Endodermal cell (in vitro differentiated cells): ENCODE measurements at places on chromosomes 2 and 18. TPM values are rescaled to one million over a fixed set of nuclear protein-coding genes. Genes with fewer than 3 reads are reported as not detected.

POLR1A gene
- total RNA-seq = 45.5 and 48.5 TPM in 2 replicates

TMEM163 gene
- total RNA-seq = 0.20 TPM in 1 of 2 replicates, not detected in the other

PRKRA gene
- total RNA-seq = 63.4 and 66.4 TPM in 2 replicates

CCDC74B gene
- total RNA-seq = 10.4 to 19.9 TPM (median 12.2 TPM) in 3 replicates

PRKAG3 gene
- total RNA-seq = not detected in 3 replicates

SULT1C2 gene
- total RNA-seq = 0.62 and 1.3 TPM in 2 replicates

GALNT14 gene
- 1.4 and 2.1 TPM in 2 replicates for total RNA-seq

SGO2 gene
- 25.3 to 38.7 TPM (median 37.8 TPM) in 3 replicates for total RNA-seq

- DNase-seq = peak; percentile 76
These were observed 123.8 kb downstream of the AKAIN1 start for GRCh38 chr18:5073026-5073944.

DNA sequence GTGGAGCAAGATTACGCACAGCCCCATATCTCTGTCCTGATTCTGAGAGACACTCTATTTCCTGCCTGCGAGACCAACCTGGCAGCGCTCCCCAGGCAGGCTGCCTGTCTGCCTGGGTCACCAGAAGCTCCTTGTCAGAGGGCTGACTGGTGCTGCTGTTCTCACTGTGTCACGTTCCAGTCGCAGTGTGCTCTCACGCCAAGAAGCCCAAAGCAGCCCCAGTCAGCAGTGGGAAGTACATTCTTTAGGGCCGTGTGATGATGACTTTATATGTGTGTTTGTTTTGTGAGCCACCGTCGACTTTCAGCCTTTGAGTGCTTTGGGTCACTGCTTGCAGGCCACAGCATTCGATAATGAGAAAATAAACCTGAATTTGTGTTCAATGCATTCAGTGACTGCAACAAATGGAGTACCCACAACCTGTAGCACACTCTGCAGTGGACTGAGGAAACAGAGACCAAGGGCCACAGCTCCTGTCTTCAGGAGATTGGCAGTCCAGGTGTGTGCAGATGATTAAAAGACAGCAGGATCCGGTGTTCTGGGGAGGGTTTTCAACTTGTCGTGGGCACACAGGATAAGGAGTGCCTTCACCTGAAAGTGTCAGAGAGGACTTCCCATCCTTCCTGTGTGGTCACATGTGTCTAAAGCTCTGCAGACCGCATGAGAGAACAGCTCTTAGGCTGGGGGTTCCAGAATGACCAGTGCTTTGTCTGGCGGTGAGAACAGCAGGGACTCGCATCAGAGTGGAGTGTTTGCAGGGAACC lies 4.8 kb downstream of the TNFRSF11A start:
- DNase-seq = no peak

DNA sequence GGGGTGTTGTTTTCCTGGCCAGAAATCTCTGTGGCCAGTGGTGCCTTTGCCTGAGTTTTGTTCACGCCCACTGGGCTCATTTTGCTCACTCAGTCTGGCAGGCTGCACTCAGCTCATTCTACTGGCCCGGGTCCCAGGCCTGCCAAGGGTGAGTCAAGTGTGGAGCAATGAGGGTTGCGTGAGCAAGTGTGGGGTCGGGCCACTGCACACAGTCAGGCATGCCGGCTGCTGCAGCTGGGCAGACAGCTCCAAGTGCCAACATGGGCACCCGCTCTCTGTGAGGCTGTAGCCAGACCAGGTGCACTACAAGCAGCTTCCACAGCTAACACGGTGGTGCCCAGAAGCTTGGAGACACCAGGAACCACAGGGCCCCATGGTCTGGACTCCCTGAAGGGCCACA lies 801.1 kb upstream of the RAB6C start:
- no peak for DNase-seq

DNA sequence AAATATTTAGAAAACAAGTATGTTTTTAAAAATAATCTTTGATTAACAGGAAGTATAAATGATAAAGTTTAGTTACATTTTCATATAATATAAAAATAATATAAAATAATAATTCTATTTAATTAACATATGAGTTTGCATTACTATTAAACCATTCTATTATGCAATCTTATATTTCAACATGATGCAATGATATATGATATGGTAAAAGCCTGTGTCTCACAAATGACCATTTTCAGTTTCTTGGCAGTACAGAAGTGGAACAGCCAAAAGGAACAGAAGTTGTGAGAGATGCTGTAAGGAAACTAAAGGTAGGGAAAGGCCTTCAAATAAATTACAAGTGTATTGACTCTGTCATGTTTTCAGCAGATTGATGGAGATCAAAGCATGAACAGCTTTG lies 230.8 kb downstream of the GULP1 start:
- no peak for DNase-seq

DNA sequence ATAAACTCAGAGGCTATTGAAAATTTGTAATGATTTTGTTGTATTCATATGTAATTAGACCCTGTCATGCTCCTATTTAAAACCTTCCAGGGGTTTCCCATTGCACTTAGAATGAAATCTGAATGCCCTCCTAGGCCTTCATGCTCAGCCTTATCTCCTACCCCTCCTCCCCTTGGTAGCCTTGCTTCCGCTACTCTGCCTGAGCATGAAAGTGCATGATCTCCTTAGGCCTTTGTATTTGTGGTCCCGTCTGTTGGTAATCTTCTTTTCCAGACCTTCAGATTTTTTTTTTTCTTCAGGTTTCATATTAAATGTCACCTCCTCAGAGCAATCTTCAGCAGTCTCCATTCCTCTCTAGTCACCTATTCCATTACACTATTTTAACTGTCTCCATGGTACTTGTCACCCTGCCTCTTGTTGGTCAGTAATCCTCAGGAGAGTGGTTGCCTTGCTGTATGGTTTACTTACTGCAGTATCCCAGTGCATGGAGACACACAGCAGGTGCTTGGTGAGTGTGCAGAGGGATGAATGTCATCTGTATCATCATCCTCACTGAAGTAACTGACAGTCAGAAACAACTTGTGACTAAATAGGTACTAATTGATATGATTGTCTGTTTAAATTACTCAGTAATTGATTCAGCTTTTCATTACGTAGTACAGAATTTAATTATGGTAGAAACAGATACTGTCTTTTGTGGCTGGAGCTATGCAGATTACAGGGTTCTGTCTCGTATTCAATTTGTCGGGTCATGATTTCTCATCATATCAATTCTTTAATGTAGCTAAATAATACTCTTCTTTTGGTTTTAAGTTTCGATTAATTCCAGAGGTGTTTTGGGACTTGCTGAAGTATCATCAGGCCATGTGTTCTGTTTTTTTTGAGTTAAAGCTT lies 63.9 kb downstream of the PHLPP1 start:
- no peak for DNase-seq

DNA sequence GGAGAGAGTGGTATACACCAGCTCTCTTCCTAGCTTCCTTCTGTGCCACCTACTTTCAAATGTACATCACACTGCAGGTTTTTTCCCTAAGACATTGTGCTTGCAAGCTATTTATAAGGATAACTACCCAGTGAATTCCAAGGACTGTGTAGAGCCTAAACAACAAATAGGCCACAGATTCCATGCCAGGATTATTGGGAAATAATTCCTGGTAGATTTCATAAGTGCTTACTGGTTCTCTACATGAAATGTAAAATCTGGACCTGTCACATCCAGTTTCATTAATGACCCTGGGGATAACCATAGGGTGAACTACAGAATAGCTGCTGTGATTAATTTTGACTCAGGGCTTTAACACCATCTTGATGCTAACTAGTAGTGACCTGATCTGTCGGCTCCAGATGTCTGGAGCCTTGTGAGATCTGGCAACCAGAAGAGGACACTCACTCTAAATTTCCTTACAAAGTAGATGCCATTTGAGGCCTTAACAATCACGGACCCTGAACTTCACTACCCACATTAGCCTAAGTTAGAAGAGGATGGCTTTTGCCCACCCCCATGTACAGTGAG lies 34.3 kb upstream of the LGALSL start:
- no peak for DNase-seq

- no peak for DNase-seq
These were observed 33.6 kb downstream of the WDSUB1 start for GRCh38 chr2:159252905-159253304.

- no peak for DNase-seq
These were observed 92.5 kb downstream of the KCTD18 start for GRCh38 chr2:200417366-200417765.

DNA sequence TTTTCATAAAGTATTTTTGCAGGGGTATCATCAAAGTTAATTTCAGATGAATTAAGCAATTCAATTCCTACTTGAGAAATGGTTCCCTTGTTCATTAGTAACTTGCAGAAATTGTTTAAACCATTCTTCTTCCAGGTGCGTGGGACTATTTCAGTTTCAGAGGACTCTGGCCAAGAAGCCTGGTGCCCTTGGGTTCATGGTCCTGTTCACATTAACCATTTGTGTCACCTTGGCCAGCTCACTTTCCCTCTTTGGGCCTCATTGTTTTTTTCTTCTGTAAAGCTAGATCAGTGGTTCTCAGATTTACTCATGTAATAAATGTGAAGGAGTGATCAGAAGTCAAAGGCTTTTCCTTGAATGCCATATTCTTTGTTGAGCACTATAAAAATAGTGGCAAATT lies 112.4 kb upstream of the BZW1 start:
- DNase-seq = no peak

- DNase-seq = no peak
These were observed 400.6 kb upstream of the CHST9 start for GRCh38 chr18:27585602-27586173.

DNA sequence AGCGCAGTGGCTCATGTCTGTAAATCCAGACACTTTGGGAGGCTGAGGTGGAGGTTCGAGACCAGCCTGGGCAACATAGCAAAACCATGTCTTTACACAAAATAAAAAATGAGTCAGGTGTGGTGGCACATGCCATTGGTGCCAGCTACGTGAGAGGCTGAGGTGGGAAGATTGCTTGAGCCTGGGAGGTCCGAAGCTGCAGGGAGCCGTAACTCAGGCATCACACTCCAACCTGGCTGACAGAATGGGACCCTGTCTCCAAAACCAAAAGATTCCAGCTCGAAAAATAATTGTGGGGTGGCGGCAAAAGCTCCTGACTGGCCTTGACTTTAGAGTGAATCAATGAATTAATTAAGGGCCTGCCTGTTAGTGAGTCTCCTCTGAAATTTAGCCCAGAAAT lies 1.2 kb upstream of the ALPP start:
- no peak for DNase-seq

- no peak for DNase-seq
These were observed 11.7 kb downstream of the PHOSPHO2 start for GRCh38 chr2:169705927-169706326.

- DNase-seq = no peak
These were observed 37.5 kb downstream of the KCNG3 start for GRCh38 chr2:42456126-42456839.

- DNase-seq = no peak
These were observed 32.9 kb downstream of the CD28 start for GRCh38 chr2:203739351-203739750.

- no peak for DNase-seq
These were observed 77.7 kb upstream of the WDR75 start for GRCh38 chr2:189363559-189363958.
